ENCODE measurements at places on chromosomes 5 and 9.

- no peak for DNase-seq
Observed at GRCh38 chr5:82521431-82522051, 243.4 kb upstream of the RPS23 start.

GRCh38 chr5:158609333-158610050, 490.2 kb downstream of the EBF1 start:
- no peak for DNase-seq

DNA sequence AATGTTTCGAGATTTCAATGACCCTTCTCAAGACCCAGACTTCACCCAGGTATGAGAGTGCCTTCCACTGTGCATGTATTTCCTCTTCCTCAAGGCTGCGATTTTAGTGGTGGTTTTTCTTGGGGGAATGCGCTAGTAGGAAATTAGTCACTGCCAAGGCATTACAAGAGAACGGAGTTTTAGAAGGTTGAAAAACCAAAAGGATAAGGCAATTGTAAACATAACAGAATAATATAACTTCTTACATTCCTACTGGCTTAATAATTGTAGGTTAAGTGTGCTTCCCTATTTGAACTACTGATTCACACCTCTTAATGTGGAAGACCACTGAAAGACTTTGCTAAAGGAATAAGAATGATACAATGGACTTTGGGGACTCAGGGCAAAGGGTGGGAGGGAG, 38.9 kb downstream of the ACO1 start:
- no peak for DNase-seq

- DNase-seq, result no peak
Observed at GRCh38 chr5:144356489-144356888, 185.8 kb downstream of the KCTD16 start.

DNA sequence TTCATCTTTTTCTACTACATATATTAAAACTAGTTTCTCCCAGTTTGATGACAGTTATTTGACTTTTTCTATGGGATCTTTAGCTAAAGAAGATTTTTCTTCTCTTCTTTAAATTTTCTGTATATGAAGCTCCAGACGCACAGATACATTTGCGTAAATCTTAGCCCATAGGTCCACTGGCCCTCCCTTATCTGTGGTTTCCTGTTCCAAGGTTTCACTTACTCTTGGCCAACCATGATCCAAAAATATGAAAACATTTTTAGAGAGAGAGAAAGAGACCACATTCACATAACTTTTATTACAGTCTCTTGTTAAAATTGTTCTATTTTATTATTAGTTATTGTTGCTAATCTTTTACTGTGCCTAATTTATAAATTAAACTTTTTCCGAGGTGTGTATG, 270.2 kb upstream of the DAPK1 start:
- DNase-seq, result no peak

DNA sequence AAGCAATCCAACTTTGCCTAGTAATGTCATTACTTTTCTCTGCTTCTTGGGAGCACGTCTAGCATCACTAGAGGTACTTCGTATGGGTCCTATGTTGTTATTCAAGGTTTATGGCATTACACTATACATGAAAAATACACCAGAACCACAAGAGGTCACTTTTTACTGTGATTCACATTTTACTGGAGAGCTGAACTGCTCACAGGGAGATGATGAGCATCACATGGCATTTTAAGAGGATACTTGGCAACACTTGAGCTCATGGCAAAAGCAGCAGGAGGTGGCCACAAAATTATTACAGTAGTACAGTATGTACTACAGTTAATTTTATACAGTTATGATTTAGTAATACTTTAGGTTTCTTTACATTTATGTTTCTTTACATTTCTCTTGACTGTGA, 223.4 kb downstream of the PARP8 start:
- DNase-seq, result no peak

All from stimulated activated CD8-positive, alpha-beta memory T cell treated with anti-CD3 and anti-CD28 coated beads, Interleukin-15, amount 100 ng/mL, for 48 hours (primary cell).